Heart right ventricle (tissue), 16 donors: ENCODE measurements at places on chromosomes 11 and 22. TPM values are rescaled to one million over a fixed set of nuclear protein-coding genes. Genes with fewer than 3 reads are reported as not detected.

- no peak for DNase-seq
Measured at GRCh38 chr11:9922806-9923205, 258.9 kb downstream of the SWAP70 start.

DNA sequence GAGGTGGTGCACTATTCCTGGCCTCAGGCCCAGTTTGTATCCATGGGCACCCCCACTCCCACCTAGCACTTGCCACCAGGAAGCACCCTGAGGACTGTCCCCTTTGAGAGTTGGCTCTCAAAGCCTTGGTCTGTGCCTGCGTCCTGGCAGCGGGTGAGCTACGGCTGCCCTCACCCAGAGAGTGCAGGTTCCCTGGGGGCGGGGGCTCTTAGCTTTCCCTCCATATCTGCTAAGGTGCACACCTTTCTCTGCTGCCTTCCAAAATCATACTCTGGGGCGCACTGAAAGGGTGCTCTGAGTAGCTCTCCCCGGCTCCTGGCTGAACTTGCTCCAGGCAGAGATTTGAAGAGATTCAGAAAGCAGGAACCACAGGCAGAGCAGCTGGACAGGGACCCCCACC, 7.1 kb downstream of the KCNQ1 start:
- no peak for DNase-seq

DNA sequence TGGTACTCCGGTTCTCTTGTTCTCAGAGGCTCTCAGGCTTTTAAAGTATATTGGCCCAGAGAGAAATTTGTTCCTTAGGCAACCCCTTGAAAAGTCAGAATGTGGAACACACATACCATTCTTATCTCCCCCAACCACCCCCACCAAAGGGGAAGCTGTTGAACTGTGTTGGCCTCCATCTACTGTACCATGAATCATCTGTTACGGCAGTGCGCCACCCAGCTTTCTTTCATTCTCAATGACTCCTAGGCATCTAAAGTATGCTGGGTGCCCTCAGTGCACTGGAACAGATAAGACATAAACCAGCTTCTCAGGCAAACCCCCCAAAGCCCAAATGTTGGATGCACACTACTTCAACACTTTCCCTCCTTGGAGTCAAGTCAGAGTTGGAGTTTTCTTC, 696.2 kb upstream of the TENM4 start:
- no peak for DNase-seq

GRCh38 chr22:38347181-38347943, 30.1 kb upstream of the CSNK1E start:
- no peak for DNase-seq

- no peak for DNase-seq
Measured at GRCh38 chr11:59558270-59558643, 46.9 kb downstream of the OR4D9 start.

DNA sequence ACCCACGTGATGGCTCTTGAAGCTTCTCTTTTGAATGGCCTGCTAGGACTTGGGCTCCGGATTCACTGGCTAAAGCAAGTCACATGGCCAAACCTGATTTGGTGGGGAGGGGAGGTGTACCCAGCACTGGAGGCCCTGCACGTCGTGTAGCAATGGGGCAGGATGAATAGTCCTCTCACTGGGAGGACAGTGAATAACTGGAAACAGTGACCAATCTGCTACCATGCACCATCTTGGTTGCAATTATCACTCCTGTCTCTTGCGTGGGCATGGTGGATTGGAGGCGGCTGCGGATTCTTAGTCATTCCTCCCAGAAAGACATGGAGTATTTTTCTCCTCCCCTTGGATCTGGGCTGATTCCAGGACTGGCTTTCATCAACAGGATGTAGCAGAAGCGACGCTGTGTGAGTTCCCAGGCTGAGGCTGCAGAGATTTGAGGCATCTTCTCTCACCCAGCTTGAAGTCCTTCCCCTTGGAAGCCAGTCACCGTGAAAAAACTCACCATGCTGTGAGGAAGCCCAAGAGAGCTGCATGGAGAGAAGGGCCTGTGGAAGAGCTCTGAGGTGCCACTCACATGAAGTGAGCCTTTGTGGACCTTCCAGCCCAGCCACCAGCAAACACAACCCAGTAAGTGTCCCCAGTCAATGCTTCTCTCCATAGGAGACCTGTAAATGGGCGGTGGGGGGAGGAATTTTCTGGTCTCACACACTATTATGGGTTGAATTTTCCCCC, 70.4 kb downstream of the IGLL1 start:
- no peak for DNase-seq

- no peak for DNase-seq
Measured at GRCh38 chr11:119591836-119592310, 137.1 kb downstream of the NECTIN1 start.

DNA sequence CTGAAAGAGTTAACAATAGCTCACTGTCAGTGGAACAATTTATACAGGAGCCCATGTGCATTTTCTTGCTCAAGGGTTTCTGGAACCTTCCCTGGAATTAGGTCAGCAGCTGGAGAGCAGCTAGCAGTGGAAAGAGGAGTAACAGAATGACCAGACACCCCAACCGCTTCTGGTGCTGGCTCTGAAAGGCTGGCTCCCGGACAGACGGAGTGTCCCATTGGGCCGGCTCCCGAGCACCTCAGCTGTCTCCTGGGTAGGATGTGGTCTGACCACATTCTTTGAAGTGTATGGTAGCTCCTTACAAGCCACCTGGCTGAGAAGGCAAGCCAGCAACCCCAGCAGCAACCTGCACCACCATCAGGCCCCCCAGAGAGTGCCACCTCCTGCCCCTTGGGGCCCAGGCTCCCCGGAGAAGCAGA, 44.7 kb downstream of the ABTB2 start:
- peak; percentile 26 for DNase-seq

The PTGDR2 gene
- 1.0 TPM for total RNA-seq

The MS4A4A gene
- 3.1 TPM for total RNA-seq

The SLC22A12 gene
- total RNA-seq, result not detected

The OR51A4 gene
- total RNA-seq, result not detected

The TANGO2 gene
- total RNA-seq, result 58.5 TPM
